ENCODE measurements at places on chromosomes 4 and X. TPM values are rescaled to one million over a fixed set of nuclear protein-coding genes. Genes with fewer than 3 reads are reported as not detected.
A peak's percentile ranks its signal among the peaks of the same experiment; 100 is the strongest.

GRCh38 chr4:47945930-47946726, 31.7 kb upstream of the NFXL1 start:
- DNase-seq: no peak

Gene ESX1
- not detected for total RNA-seq

DNA sequence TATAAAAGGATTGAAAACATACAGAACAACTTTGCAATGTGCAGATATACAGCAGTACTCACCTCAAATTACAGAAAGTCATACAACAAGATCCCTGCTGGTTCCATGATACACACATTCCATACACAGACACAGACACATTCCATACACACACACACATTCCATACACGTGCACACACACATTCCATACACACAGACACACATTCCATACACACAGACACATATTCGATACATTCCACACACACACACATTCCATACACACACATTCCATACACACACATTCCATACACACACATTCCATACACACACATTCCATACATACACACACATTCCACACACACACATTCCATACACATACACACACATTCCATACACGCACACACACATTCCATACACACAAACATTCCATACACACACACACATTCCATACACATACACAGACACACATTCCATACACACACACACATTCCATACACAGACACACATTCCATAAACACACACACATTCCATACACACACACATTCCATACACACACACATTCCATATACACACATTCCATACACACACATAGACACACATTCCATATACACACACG, 13.7 kb downstream of the LINC00632 start:
- no peak for DNase-seq

- no peak for DNase-seq
Observed at GRCh38 chr4:96879527-96879926, 1039.6 kb downstream of the PDHA2 start.

Gene VCX3A
- total RNA-seq: not detected

Gene FANCB
- total RNA-seq: 4.3 TPM

DNA sequence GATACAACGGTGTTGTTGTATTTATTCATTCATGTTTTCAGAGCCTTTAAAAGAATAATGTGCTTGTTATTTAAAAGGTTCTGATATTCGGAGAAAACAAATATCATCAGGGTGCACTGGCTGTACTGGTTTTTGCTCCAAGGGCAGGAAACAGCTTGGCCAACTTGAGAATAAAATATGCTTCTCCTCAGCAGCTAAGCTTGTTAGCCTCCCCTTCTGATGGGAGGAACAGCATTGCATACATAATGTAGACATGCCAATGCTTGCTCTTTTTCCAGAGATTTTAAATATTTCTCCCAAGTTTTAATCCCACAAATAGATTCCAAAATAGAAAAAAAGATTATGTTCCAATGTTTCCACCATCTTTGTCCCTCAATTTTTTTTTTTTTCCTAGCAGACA, 87.6 kb upstream of the RPL34 start:
- no peak for DNase-seq

- no peak for DNase-seq
Observed at GRCh38 chr4:164239976-164240375, 514.0 kb upstream of the SMIM31 start.

DNA sequence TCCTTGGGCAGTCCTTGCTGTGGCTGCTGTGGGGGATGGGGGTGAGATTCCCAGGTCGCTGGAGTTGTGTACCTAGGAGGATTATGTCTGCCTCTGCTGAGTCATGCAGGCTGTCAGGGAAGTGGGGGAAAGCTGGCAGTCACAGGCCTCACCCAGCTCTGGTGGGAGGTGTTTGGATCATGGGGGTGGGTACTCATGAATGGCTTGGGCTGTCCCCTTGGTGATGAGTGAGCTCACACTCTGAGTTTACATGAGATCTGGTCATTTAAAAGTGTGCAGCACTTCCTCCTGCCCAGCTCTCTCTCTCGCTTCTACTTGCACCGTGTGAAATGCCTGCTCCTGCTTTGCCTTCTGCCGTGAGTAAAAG, 24.6 kb upstream of the PDLIM3 start:
- peak; percentile 63 for DNase-seq

Gene NUDT11
- total RNA-seq: 1.0 TPM

Gene LNX1
- total RNA-seq: 9.7 TPM

DNA sequence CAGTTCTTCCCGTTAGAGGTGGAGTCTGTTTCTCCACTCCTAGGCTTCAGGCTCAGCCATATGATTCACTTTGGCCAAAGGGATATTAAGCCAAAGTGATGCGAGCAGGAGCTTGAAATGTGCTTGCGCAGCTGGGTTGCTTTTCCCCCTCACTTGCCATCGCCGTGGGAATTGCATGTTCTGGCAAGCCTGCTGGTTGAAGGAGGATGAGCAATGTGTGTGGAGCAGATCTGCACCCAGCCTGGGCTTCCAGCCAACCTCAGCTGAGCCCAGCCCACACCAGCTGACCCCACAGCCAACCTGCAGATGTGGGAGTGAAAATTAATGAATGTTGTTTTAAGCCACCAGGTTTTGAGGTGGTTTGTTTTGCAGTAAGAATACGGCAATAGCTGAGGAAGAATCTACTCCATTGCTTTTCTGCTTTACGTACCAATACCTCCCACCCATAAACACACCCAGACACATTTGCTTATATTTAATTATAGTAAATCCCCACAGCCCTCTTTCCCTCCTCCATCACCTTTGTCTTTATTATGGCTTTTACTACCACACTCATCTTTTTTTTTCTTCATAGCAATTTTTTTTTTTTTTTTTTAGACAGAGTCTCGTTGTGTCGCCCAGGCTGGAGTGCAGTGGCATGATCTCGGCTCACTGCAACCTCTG, 132.8 kb upstream of the FUNDC1 start:
- DNase-seq: no peak

Gene MAGEB17
- total RNA-seq: not detected

GRCh38 chr4:101762534-101762933, 28.0 kb upstream of the BANK1 start:
- DNase-seq: no peak

DNA sequence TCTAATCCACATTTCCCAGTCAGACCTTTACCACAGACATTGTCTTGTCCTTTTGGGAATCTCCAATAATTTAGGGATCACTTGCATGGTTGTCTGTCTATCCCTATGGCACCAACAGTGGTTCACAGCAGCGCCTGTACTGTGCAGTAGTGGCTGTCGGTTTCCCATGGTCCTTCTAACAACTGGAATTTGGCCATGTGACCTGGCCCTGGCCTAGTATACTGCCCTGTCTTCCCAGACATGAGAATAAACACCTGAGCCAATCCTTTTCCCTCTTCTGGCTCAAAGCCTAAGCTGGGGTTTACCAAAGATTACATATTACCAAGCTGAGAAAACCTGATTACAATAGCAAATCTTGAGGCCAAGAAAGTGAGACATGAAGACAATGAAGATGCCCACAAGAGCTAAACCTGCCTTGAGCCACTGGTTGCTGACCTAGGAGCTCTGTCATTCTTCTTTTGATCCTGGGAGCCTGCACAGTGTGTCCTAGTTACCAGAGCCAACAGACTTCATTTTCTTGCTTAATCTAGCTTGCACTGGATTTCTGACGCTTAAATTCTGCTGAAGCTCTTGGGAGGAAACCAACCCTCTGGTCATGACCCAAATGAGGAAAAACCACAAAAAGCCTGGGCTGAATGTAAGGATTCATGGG, 92.1 kb downstream of the SCD5 start:
- no peak for DNase-seq

- no peak for DNase-seq
Observed at GRCh38 chr4:68347845-68348244, 2.0 kb downstream of the YTHDC1 start.

GRCh38 chrX:20354505-20354904, 87.8 kb upstream of the RPS6KA3 start:
- no peak for DNase-seq

Gene SORCS2
- 0.74 TPM for total RNA-seq

- DNase-seq: no peak
Observed at GRCh38 chrX:132714913-132715312, 226.1 kb upstream of the MBNL3 start.

DNA sequence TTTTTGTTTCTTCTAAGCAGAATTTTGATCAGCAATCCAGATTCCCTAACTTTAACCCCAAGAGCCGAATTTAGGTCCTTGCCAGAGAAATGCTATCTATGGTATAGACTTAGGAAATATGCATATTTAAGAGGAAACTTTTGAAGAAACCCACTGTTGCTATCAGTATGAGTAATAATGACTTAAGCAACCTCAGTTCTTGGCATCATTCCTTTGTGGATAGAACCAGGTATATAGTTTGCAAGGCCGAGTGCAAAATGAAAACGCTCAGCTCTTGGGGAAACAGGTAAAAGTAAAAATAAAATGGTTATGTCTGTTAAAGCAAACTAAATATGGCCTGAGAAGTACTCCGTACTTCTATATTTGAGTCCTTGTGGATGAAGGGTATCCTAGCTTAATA, 78.1 kb downstream of the ARSF start:
- no peak for DNase-seq

DNA sequence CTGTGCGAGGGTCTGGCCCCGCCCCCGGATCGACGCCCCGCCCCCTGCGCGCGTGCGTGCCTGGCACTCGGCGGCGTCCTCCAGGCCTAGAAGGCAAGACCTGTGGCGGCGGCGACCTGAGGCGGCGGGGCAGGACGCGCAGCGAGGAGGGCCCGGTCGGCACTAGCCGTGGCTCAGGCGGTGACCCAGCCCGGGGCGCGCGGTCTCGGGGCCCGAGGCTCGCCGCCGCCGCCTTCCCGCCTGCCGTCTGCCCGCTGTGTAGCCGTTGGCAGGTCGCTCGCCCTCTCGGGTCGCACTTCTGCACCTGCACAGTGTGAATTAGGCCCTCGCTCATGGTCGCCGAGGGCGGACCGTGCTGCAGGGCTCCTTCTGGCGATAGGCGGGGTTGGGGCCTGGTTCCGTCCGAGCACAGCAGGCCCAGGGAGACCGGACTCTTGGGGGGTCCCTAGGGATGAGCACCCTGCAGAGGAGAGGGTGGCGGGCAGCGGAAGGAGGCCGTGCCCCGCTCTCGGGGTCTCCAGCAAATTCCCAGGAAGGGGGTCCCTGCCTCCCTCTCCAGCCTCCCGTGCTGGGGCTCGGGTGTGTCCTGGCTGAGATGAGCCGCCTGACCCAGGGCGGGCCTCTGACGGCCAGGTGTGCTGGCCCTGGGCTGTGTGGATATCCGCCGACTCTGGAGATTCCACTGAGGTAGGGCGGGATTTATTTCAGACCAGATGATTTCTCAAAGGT, 557 bp upstream of the FAM53A start:
- DNase-seq: peak; percentile 97
